Natural killer cell treated with Interleukin-12 subunit alpha and Interleukin-12 subunit beta and Interleukin-15 and Interleukin-18, amount 100 ng/mL, for 72 hours (primary cell): ENCODE measurements at places on chromosomes 5 and 9.

GRCh38 chr5:174320051-174320450 is 274.5 kb downstream of the NSG2 start:
- DNase-seq = no peak

DNA sequence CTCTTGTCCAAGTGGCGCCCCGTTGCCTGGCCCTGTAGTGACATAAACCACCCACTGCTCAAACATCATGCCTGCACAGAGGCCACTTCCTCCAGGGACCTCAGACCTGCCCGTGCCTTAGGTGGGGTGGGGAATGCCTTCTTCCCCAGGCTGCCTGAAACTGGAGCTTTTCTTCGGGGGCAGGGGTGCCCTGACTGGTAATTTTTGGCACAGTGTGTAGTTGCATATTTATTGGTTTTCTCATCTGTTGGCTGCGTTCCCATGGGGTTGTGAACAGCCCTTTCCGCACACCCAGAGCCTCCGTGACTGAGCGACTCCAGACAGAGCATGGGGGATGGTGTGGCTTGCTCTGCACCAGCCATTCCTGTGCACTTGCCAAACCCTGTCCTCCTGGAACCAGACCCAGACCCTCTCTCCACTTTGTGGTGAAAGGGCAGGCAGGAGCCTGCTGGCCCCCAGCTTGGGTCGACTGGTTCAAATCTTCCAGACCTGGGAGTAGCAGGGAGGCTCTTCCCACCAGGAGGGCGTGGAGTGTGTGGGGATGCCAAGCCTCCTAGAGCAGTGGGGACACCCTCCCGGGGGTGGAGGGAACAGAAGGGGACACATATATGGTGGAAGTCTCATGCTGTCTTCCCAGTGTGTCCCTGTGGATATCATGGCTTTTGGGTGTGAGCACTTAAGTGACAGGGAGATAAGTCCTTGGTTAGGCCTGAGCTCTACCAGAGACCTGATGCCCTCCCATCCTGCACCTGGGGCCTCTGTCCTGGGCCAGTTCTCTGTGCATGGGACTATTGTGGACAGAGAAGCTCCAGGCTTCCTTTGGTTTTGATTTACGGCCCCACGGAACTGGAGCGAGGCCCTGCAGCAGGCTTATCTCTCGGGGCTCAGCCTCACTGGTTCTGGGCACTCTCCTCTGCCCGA is 39.6 kb downstream of the WNK2 start:
- no peak for DNase-seq

- DNase-seq = no peak
These were observed 66.4 kb upstream of the FER start for GRCh38 chr5:108681079-108681921.

DNA sequence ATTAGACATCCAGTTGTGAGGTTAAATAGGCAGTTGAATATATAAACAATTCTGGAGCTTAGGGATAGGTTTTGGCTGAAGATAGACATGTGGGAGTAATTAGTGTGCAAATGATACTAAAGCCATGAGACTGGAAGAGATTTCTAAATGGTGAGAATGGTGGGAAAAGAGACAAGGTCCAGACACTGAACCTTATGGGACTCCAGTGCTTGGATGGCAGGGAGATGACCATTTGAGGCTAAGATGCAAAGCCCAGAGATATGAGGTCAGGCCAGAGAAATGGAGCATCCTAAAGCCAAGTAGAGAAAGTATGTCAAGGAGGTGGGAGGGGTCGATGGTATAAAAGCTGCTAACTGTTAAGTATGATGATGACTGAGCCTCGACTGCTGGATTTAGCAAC is 115.6 kb downstream of the SEMA5A start:
- DNase-seq = no peak

- DNase-seq = no peak
These were observed 31.9 kb downstream of the CCDC125 start for GRCh38 chr5:69300537-69301203.

DNA sequence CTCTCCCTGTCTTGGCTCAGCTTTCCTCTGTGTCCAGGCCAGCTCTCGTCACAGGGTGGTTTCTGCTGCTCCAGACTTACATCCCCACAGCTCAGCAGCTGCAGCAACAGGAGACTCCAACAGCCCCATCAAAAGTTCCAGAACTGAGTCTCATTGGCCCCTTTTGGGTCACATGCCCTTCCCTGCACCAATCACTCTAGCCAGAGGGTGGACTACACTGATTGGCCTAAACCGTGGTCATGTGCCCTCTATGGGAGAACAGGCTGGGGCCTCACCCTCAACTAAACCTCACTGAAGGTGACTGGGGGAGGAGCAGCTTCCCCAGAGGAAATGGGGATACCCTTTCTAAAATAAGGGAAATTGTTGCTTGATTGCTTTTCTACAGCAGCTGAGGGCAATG is 44.4 kb upstream of the CPLX2 start:
- no peak for DNase-seq

- peak; percentile 65 for DNase-seq
These were observed 78.4 kb upstream of the ITGA1 start for GRCh38 chr5:52709167-52709925.

GRCh38 chr9:78982849-78983248 is 588.9 kb upstream of the TLE4 start:
- no peak for DNase-seq

GRCh38 chr5:38438757-38439156 is 117.7 kb downstream of the LIFR start:
- DNase-seq = no peak

DNA sequence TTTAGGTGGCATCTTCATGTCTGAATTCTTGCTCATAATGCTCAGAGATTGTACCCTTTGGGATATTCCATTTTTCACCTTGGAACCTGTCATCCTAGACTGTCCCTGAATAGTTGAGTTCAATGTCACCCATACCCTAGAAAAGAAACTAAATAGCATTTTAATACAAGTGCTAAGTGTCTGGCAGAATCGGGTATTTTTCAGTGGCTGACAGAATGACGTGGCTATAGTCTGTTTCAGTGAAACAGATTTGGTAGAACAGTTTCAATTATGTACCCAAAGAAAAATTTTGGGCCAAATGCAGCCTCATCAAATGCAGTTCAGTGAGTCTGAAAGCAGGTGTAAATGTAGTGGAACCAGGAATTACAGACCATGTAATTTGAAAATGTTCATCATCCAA is 1041.2 kb downstream of the DTWD2 start:
- DNase-seq = no peak

DNA sequence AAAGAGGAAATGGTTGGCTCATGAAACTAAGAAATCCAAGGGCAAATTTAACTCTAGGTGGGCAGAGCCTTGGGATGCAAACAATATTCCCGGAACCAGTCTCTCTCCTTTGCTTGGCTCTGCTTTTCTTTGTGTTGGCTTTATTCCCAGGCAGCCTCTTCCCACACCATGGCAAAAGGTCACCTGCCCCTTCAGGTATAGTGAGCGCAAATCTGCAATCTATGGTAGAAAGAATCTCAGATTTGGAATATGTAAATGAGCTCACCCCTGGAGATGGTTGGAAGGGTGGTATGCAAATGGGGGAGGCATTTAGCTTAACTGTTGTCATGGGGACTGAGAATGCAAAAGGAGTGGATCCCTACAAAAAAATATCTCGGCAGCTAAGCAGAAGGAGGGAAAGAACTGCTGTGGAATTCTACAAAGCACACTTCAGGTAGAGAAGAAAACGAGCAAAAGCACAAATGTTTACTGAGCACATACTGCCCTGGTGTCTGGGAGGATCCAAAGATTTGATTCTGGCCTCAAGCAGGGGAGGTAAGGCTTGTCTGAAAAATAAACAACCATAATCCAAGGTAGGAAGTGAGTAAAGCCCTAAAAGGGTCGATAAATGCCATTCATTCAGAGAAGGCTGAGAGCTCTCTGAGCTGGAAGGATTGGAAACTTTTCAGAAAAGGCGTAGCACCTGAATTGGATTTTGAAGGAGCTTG is 139.7 kb downstream of the TLE1 start:
- DNase-seq = no peak

GRCh38 chr9:27196383-27196782 is 87.4 kb downstream of the TEK start:
- no peak for DNase-seq

DNA sequence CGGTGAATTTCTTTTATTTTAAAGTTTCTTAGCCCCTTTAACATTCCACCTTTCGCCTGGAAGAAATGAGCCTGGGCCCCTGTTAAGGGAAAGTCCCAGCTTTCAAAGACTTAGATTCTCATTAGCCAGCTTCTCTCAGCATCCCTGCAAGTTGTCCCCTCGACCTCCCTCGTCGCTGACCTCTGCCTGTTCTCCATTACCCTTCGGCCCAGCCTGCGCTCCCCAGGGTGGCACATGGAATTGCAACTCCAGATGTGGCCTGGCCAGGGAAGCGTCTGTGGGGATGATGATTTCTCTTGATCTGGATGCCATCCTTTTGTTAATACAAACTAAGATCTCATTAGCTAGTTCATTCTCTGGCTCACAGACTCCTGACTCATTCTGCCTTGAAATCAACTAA is 43.4 kb upstream of the FANCC start:
- no peak for DNase-seq
